ENCODE measurements at places on chromosomes 2 and 18.

GRCh38 chr2:177929662-177930522 lies 142.7 kb downstream of the PDE11A start:
- no peak for DNase-seq

GRCh38 chr2:69847068-69847828 lies 17.8 kb downstream of the GMCL1 start:
- no peak for DNase-seq

DNA sequence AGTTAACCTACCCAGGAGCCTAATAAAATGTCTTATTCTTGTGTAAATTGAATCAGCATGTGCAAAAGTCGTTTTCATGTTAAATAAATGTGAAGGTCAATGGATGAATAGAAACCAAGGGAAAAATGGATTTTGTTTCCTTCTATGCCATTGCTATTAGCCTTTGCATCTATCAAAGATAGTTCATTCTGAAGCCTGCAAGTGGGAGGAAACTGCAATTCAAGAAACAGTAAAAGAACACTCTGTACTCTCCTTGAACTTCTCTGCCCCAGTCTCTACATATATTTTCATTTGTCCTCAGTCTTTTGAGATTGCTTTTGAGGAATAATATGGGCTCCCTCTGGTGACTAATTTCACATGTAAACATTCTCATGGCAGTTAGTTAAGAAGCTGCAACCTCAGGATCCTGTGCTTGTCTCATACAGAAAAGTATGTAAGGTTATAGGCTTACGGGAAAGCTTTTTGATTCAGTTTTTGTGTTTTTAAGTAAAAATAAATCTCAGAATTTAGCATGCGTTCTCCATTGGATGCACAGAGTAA lies 1590.0 kb upstream of the LRRTM1 start:
- no peak for DNase-seq

GRCh38 chr2:30938196-30938595 lies 130.9 kb upstream of the CAPN13 start:
- DNase-seq, result no peak

DNA sequence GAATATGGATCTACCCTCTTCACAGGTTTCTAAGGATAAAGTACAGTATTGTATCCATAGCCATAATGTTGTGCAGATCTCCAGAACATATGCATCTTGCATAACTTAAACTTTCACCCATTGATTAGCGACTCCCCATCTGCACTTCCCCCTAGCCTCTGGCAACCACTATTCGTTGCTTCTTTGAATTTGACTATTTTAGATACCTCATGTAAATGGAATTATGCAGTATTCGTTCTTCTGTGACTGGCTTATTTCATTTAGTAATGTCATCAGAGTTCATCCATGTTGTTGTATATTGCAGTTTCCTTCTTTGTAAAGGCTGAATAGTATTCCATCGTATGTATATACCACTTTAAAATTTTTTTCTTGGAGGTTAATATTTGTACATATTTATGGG lies 128.9 kb downstream of the SMAD7 start:
- DNase-seq, result no peak

DNA sequence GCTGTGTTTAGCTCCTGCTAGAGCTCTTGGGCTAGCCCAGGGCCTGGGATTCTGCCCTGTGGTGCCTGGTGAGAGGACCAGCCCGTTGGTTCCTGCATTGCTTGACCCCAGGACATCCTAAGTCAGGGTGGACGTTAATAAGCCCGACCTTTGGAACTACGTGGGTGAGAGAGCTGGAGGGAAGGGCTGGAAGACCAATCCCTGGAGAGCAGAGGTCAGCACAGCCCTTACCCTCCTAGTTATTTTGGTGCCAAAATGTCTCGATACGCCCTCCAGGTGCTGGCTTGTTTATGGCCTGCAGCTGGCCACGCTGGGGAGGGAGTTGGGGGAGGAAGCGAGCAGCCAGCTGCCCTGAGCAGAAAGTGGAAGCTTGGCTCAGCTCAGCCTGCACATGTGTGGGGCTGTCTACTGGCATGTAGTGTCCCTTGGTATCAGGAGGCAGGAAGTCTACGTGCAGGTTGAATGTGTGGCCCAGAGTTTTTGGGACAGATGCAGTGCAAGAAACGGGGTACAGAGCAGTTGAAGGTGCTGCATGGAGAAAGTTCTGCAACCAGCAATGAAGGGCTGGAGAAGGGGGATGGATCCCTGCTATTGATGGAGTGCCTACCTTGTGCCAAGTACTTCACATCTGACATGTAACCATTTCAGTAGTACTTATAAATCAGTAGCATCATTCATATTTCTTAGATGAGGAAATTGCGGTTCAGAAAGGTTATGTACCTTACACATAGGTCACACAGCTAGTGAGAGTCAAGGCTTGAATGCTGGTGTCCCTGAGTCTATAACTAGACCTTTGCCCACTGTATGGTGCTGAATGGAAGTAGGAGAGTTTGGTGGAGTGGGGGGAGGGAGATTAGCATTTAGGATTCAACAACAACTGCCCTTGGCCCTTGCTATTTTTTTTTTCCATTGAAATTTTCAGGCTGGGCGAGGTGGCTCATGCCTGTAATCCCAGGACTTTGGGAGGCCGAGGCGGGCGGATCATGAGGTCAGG lies 5.0 kb upstream of the DGKD start:
- DNase-seq, result no peak

DNA sequence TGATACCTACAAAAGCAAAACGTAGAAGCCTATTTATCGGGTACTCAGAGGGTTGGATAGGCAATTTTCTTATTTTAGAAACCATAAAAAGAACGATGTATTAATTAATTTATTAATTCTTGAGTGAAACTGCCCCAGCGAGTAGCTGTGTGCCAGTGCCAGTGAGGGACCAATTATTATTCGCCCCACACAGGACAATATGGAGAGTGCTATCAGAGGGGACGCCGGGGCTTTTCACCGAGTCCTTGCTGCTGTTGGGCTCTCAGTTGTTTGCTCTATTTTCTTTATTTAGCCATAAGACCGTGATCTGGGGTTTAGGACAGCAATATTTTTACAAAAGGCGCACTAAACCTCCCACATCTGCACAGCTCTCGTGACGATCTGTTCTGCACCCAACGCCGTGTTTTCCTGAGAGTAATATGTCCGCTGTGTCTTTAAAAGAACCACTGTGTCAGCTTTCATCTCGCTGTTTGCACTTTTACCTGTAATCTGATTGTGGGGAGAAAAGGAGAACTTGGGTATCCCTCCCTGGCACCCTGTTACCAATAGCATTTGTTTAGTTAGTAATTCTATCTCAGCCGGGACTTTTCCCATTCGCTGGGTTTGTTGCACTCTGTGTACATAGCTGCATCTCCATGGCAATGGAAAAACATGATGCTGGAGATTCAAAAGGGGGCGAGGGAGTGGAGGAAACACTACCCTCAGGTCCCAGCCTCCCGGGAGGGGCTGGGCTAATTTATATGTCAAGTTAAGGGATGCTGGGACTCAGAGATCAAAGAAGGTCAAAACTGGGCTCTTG lies 30.1 kb upstream of the ZNF516 start:
- DNase-seq, result no peak

- DNase-seq, result no peak
These were observed 419.0 kb downstream of the DSC3 start for GRCh38 chr18:30623401-30624065.

Measured in stimulated activated CD4-positive, alpha-beta T cell treated with anti-CD3 and anti-CD28 coated beads, Interleukin-4, amount 100 ng/mL, for 48 hours (primary cell).